ENCODE measurements at places on chromosomes 13 and 19.

GRCh38 chr13:104571161-104571892 is 1505.1 kb upstream of the SLC10A2 start:
- no peak for DNase-seq

- no peak for DNase-seq
Measured at GRCh38 chr13:33169273-33169980, 116.1 kb downstream of the STARD13 start.

DNA sequence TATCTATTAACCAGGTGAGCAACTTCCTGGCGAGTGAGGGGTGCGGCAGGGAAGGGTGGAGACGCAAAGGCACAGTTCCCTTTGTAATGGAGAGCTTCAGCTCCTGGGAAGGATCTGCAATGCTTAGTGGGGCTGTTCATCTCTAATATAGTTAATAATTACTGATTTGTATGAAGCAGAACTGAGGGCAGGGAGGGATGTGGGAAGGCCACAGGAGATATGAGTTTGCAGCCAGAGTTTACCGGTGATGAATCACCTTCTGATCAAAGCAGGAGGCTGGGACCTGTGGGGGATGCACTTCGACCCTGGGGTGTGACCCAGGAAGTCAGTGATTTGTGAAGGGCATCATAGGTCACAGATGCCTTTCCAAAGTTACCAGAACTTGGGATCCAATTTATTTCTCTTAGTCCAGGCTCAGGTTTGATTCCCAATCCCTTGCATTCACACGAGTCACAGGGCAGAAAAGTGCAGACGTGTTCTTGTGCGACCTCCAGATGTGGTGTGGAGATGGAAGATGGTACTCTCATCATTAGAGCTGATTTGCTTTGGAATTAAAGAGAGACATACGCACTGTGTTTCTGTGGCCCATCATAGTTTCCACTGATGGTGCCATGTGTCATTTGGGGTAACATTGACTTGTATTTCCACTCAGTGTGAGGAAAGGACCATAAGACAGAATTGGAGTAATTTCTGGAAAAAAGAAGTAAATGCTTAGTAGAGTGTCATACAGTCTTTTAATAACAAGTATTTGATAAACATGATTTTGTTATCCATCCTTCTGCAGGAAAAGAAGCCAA is 55.0 kb downstream of the LRCH1 start:
- DNase-seq = no peak

DNA sequence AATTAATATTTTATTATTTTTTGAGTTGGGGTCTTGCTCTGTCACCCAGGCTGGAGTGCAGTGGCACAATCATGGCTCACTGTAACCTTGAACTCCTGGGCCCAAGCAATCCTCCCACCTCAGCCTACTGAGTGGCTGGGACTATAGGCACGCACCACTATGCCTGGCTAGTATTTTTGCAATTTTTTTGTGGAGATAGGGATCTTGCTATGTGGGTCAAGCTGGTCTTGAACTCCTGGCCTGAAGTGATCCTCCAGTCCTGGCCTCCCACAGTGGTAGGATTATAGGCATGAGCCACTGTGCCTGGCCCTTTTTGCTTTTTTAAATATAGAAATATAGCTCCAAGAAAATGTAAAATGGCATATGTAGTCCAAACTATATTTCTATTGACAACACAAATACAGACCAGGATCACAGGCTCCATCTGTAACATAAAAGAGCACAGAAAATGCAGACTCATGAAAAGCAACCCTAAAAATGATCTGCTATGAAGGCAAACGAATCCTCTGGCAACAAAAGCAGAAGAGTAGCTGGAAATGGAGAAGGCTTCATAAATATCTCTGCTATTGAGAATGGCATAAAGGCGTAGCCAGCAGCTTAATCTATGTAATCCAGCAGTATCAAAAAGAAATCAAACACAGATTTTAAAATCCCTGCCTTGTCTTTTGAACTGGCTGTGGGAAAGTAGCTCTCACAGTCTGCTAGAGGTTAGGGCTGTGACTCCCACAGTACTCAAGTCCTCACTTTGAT is 200.6 kb downstream of the LHFPL6 start:
- DNase-seq = no peak

DNA sequence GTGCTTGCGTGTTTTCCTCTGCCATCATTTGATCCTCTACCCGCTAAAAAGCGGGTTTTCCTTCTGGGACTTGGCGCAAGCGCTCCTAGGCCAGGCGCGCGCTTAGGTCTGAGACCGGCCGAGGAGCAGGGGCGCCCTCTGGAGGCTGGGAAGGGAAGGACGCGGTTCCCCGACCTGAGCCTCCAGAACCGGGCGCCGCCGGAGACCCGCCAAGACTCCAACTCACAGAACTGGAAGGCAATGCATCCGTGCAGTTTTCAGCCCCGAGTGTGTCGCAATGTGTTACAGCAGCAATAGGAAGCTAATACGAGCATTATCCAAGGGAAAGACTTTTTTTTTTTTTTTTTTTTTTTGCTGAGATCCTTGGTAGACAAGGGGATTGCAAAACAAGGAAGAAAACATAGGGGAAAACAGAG is 190.9 kb downstream of the COL4A1 start:
- DNase-seq = no peak

- no peak for DNase-seq
Measured at GRCh38 chr19:10286803-10287737, at the start of gene ICAM4. Gene ICAM4, plus strand, starts transcription at chr19:10286955. Its CDS starts 58 bp downstream, at chr19:10287013.

DNA sequence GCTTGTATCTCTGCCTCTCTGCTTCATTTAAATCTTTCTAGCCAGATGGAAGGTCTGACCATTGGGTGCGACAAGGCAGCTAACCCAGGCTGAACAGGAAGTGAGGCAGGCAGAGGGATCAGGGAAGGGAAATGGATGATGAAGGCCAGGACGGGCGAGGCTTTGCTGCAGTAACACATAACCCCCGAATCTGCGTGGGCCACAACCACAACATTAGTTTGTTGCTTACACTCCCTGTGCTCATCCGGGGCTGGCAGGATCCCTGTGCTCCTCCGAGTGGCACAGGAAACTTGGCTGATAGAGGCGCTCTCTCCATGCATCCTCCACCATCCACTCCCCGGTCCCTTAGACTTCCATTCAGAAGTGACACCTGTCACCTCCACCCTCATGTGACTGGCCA is 1.1 kb upstream of the FLT3LG start:
- no peak for DNase-seq

Measured in stimulated activated CD8-positive, alpha-beta memory T cell treated with anti-CD3 and anti-CD28 coated beads, Interleukin-2, amount 100 ng/mL, for 1 hour (primary cell).